ENCODE measurements at places on chromosomes 3 and 15.

DNA sequence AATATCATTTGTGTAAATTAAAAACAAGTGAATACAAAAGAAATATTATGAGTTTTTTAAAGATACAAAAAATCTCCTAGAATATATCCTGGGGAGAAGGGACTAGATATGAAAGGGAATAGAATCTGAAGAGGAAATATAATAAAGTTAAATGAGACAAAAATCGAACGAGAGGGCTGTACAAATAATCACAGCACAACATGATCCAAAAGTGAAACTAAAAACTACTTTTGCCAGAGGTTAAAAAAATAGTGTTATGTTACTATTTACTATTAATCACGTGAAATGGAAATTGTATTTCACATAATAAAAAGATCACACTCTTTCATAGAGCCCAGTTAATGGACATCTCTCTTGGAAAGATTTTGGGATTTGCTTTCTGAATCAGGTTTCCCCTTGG is 28.6 kb downstream of the CGGBP1 start:
- no peak overlapping the region for H3K27ac ChIP-seq
- no peak for DNase-seq
- no peak overlapping the region for H3K4me3 ChIP-seq
- H3K4me1 ChIP-seq: no peaks in the 10 kb centered on the region

- no peak for DNase-seq
- H3K4me3 ChIP-seq: no peak overlapping the region
- no peak overlapping the region for H3K27ac ChIP-seq
- H3K36me3 ChIP-seq: no peaks in the 10 kb centered on the region
- no peaks in the 10 kb centered on the region for H3K27me3 ChIP-seq
Observed at GRCh38 chr3:11672363-11672762, 28.6 kb upstream of the VGLL4 start.

DNA sequence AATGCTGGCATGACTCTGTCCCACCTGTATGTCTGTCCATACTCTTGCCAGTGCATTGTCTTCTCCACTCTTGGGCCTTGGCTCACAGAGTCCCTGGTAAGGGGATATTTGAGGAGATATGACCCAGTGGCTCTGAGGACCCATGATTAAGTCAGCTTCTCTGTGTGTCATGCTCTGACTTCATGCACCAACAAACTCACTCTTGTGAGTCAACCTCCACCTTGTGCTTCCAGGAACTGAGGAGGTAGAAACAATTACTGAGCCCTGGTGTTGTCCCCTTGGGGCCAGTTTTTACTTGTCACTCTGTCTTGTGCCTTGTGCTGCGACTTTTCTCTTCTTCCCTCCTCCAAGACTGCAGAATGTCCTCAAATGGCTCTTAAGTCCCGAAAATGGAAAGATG is 127.1 kb downstream of the ABHD5 start:
- H3K27me3 ChIP-seq: no peaks in the 10 kb centered on the region
- H3K27ac ChIP-seq: no peak overlapping the region
- no peaks in the 10 kb centered on the region for H3K4me1 ChIP-seq
- no peak overlapping the region for H3K4me3 ChIP-seq

DNA sequence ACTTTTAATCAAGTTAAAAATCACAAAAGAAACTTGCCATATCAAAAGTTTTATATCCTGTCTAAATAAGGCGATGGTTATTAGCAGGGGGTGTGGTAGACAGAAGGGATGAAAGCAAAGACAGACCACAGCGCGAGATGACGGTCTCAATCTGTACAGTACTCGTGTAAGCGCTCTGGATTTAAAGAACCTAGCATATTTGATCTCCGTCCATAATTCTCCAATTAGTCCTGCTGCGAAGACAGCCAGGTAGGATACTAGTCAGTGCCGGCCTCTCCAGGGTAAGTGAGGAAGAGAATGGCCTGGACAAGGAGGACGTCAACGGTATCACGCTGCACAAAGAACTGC is 701 bp downstream of the SGO1 start:
- peak; percentile 6 for DNase-seq
- H3K4me1 ChIP-seq: no peaks in the 10 kb centered on the region
- peak overlapping the region; percentile 98 for H3K4me3 ChIP-seq
- H3K36me3 ChIP-seq: no peaks in the 10 kb centered on the region
- peak overlapping the region; percentile 95 for H3K27ac ChIP-seq

GRCh38 chr3:16177962-16178627 is 3.6 kb downstream of the GALNT15 start:
- no peaks in the 10 kb centered on the region for H3K36me3 ChIP-seq
- no peak overlapping the region for H3K27ac ChIP-seq
- peak overlapping the region; percentile 8 for H3K4me3 ChIP-seq
- peaks cover 66% of the 10 kb centered on the region for H3K4me1 ChIP-seq
- peak; percentile 80 for DNase-seq

DNA sequence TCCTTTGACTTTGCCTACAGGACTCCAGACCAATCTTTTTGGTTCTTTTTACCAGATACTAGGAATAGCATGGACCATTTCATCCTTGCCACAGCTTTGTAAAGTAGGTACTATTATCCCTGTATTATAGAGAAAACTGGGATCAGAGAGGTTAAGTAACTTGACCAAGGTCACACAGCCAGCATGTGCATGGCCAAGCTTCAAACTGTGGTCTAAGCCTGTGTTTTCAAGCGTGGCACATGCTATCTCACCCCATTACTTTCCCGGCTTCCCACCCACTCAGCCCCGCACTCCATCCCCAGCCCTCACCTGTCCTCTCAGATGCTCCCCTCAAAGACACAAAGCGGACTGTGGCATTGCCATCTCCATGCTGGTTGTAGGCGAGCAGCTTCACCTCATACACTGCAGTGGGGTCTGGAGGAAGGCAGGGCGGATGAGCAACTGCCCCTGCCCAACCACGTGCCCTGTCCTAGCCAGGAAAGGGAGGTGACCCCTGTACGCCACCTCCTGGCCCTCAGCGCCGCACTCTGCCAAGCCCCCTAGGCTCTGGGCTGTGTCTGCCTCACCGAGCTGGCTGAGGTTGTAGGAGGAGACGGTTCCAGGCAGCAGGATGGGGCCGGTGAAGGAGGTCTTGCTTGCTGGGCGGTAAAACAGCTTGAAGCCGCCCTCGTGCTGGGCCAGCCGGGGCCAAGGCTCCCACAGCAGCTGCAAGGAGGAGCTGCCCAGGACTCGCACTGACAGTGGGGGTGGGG is 25.7 kb downstream of the RNU5B-1 start:
- H3K4me3 ChIP-seq: no peak overlapping the region
- H3K27me3 ChIP-seq: peaks cover 3% of the 10 kb centered on the region
- no peak for DNase-seq
- no peaks in the 10 kb centered on the region for H3K36me3 ChIP-seq

DNA sequence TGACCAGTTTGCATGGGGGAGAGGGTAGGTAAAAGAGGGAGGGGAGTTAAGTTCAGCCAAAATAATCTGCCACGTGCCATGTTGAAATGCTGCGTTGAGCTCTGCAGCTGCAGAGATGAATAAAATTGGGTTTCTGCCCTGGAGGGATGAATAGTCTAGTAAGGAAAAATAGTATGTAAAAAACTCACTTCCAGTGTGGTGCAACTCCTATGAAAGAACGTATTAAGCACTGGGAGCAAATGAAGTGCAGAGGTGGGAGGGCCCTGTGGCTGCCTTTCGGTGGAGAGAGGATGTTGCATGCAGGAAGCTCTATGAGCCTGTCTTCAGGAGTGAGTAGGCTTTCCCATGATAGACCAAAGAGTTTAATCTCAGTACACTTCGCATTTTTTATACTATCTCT is 8.6 kb downstream of the CEP63 start:
- peaks cover 2% of the 10 kb centered on the region for H3K36me3 ChIP-seq
- H3K4me3 ChIP-seq: no peak overlapping the region
- no peak for DNase-seq
- H3K4me1 ChIP-seq: peaks cover 5% of the 10 kb centered on the region

DNA sequence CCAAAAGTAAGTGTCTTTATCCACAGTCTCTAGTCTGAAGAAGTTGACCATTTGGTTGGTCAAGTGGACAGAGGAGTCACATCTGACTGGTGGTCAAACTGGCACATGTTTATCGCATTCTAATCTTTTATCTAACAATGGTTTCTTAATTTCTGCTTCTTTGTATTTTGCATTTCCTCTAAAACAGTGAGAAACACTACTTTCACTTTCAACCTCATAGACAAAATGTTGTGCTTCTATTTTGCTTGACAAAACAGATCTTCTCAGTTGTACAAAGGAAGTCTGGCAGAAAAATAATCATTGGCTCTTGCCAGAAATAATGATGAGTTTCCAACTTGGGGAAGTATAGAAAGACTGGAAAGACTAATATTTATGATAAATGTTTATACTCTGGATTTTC is 103.9 kb downstream of the MME start:
- H3K4me3 ChIP-seq: no peak overlapping the region
- no peak for DNase-seq
- no peaks in the 10 kb centered on the region for H3K4me1 ChIP-seq

GRCh38 chr3:183443395-183444385 is 15.3 kb upstream of the MCF2L2 start:
- H3K27ac ChIP-seq: no peak overlapping the region
- DNase-seq: no peak
- no peaks in the 10 kb centered on the region for H3K36me3 ChIP-seq
- no peak overlapping the region for H3K4me3 ChIP-seq

- DNase-seq: no peak
- no peaks in the 10 kb centered on the region for H3K36me3 ChIP-seq
- H3K4me1 ChIP-seq: no peaks in the 10 kb centered on the region
- H3K4me3 ChIP-seq: no peak overlapping the region
Observed at GRCh38 chr3:59580499-59580898, 530.7 kb upstream of the CFAP20DC start.

- no peaks in the 10 kb centered on the region for H3K27me3 ChIP-seq
- H3K27ac ChIP-seq: peak overlapping the region; percentile 92
- H3K36me3 ChIP-seq: no peaks in the 10 kb centered on the region
- DNase-seq: peak; percentile 72
- H3K4me1 ChIP-seq: peaks cover 29% of the 10 kb centered on the region
- peak overlapping the region; percentile 40 for H3K4me3 ChIP-seq
Observed at GRCh38 chr3:156750874-156751245, 75.3 kb upstream of the LEKR1 start.

DNA sequence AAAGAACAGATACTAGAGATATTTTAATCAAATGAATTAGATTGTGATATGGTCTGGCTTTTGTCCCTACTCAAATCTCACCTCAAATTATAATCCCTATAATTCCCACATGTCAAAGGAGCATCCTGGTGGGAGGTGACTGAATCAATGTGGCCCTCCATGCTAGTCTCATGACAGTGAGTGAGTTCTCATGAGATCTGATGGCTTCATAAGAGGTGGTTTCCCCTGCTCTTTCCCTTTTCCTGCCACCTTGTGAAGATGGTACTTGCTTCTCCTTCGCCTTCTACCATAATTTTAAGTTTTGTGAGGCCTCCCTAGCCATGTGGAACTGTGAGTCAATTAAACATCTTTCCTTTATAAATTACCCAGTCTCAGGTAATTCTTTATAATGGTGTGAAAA is 82.8 kb downstream of the FAIM start:
- no peak for DNase-seq
- no peaks in the 10 kb centered on the region for H3K27me3 ChIP-seq
- H3K36me3 ChIP-seq: no peaks in the 10 kb centered on the region
- peaks cover 17% of the 10 kb centered on the region for H3K4me1 ChIP-seq
- no peak overlapping the region for H3K4me3 ChIP-seq

DNA sequence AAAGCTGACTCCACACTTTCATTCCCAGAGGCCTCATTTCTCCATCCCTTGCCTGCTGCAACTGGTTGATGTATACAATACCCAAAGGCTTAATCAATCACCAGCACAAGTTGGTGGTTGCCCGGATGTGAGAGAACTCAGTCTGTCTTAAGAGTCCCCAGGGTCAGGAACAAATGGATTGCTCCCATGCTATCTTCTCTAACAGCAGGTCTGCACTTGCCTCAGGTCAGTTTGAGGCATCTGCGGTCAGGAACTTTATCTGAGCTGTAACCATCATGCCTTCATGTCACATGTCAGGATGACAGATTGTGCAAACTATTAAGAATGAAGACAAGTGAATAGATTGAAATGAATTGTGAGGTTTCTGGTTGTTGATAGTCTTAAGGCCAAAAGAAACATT is 56.1 kb downstream of the BFSP2 start:
- DNase-seq: no peak
- no peak overlapping the region for H3K4me3 ChIP-seq
- peaks cover 5% of the 10 kb centered on the region for H3K4me1 ChIP-seq
- H3K36me3 ChIP-seq: no peaks in the 10 kb centered on the region

GRCh38 chr3:32584660-32585059 is 14.0 kb upstream of the DYNC1LI1 start:
- no peaks in the 10 kb centered on the region for H3K4me1 ChIP-seq
- no peaks in the 10 kb centered on the region for H3K36me3 ChIP-seq
- no peaks in the 10 kb centered on the region for H3K27me3 ChIP-seq
- no peak for DNase-seq
- H3K4me3 ChIP-seq: no peak overlapping the region

DNA sequence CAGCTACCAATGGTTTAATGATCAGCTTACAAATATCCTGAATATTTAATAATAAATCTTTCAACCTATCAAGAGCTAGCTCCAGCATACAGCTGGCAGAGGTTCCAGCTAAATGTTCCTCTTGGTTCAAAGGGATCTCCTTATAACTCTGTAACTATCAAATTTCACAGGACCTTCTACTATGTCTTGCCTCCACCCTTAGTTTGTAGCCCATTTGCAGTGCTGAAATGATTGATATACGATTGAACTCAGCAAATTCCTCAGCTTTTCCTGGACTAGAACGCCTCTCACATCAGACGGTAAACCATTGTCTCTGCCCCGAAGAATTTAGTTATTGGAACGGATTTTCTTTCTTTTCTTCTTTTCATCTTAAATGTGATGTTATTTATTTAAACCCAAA is 41.5 kb downstream of the CD200R1L start:
- no peak overlapping the region for H3K4me3 ChIP-seq
- H3K36me3 ChIP-seq: no peaks in the 10 kb centered on the region
- H3K27me3 ChIP-seq: no peaks in the 10 kb centered on the region
- H3K4me1 ChIP-seq: no peaks in the 10 kb centered on the region
- no peak for DNase-seq
- no peak overlapping the region for H3K27ac ChIP-seq

- no peak overlapping the region for H3K4me3 ChIP-seq
- H3K4me1 ChIP-seq: no peaks in the 10 kb centered on the region
- H3K36me3 ChIP-seq: no peaks in the 10 kb centered on the region
- H3K27ac ChIP-seq: no peak overlapping the region
- H3K27me3 ChIP-seq: no peaks in the 10 kb centered on the region
Observed at GRCh38 chr15:29638781-29639180, 183.5 kb downstream of the TJP1 start.

DNA sequence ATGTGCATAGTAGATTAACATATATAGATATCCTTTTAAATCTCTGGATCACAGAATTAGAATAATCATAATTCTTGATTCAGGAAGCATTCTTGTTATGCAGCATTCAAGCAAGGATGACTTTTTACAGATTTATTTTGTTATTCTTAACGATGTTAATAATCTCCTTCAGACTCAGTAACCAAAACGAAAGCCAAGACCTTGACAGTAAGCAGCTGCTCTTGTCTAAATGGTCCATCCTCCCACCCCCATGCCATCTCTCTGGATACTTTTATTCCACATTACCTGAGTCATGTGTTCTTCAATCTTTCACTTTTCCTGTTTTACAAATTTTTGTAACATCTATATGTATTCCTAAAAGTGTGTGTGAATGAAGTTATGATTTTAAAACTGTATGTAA is 33.3 kb upstream of the GPR171 start:
- H3K36me3 ChIP-seq: no peaks in the 10 kb centered on the region
- H3K4me3 ChIP-seq: no peak overlapping the region
- DNase-seq: no peak
- H3K27me3 ChIP-seq: no peaks in the 10 kb centered on the region
- H3K4me1 ChIP-seq: no peaks in the 10 kb centered on the region
- no peak overlapping the region for H3K27ac ChIP-seq
